ENCODE measurements at places on chromosomes 5 and 9.

DNA sequence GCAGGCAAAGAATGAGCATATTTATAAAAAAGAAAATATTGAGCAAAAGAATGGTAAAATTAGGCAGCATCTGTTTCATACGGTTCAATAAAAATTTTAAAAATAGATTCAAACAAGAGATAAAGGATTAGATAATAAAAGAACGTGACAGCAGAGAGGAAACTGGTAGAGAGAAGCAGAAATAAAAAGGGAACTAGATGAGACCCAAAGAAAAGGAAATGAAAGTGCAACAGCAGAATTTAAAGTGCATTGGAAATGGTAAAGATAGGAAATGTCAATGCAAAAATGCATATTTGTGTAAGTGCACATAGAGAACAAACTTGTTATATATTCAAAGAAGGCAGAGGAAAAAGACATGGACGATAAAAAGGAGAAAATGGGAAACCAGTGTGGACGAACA lies 70.2 kb downstream of the SUSD1 start:
- no peak for DNase-seq

DNA sequence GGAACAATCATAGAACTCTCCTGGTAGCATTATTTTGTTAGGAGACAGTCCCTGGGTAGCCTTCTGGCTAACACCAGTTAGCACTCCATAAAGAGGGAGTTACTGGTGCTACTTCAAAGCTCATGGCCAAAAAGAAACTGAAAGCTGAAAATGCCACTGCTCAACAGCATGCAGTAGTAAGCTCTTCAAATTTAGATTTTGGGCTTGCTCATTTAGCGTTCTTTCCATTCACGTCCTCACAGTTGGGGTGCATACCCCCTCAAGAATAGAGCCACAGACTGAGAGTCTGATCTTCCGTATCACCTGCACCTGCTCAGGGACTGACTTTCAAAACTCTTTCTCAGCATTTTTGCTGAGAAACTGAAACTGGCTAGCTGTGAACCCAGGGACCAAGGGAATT lies 24.7 kb downstream of the NTRK2 start:
- no peak for DNase-seq

GRCh38 chr5:149948993-149949392 lies 4.4 kb upstream of the PDE6A start:
- DNase-seq = no peak

GRCh38 chr5:1661831-1662558 lies 137.6 kb downstream of the MRPL36 start:
- DNase-seq = no peak

DNA sequence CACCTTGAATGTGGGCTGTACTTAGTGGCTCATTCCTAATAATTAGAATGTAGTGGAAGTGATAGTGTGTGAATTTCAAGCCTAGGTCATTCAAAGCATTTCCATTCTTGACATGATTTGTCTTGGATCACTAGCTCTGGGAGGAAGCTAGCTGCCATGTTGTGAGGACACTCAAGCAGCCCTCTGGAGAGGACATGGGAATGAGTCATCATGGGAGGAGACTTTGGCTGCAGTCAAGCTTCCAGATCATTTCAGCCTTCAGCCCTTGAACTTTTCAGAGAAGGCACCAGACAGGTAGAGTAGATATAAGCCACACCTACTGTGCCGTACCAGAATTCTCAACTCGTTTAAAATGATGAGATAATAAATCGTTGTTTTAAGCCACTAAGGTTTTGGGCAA lies 506.9 kb downstream of the ZNF608 start:
- no peak for DNase-seq

- no peak for DNase-seq
Observed at GRCh38 chr5:77952636-77953212, 176.6 kb upstream of the TBCA start.

DNA sequence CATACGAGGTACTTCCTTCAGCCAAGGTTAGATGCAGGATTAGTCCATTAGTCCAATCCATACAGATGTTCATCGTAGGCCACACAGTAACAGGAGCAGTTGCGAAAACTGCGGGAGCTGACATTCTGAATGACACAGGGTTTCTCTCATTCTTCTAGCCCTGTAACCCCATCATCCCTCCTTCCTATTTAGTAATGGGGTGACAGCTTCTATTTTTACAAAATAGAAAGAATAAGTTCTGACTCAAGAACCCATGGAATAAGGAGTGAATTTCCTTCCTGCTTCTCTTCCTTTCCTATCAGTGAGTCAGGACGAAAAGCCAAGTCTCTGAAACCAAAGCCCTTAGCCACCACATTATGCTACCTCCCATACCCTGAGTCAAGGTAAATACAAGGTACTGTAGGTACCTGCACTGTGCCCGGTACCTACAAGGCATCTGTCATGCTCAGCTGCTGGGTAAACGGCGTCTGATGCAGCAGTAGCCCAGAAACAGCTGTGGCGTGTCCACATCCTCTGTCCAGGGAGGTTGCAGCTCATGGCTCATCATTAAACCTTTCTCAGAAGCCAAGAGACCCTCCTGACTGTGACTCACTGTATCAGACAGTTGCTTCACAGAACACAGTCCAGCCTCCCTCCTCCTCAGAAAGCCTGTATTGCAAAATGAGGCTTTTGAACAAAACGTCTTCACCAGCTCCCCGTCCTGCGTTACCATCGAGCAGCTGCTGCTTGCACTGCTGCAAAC lies 84.2 kb downstream of the ESM1 start:
- DNase-seq = no peak

GRCh38 chr9:34246453-34246852 lies 67.6 kb downstream of the UBAP1 start:
- DNase-seq = no peak

DNA sequence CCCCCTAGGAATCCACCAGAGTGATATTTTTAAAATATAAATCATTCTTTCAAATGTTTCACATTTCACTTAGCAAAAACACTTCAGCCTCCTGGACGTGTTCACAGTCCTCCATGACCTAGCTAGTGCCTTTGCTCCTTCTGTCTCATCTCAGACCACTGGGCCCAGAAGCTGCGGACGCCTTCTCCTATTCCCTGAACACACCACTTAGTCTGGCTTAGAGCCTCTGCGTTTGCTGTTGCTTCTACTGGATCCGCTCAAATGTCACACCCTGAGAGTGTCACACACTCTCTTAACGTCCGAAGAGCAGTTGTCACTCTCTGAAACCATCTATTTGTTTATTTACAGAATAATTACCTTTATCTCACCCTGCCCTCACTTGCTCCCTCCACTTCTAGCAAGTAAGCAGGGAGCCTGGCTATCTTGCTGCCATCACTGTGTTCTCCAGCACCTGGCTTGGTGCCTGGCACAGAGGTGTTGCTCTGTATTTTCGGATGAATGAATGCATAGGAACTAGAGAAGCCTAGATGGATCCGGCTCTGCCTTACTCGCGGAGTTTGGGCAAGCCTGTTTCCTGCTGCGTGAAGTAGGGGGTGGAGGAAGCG lies 1.2 kb upstream of the GRK6 start:
- DNase-seq = no peak

DNA sequence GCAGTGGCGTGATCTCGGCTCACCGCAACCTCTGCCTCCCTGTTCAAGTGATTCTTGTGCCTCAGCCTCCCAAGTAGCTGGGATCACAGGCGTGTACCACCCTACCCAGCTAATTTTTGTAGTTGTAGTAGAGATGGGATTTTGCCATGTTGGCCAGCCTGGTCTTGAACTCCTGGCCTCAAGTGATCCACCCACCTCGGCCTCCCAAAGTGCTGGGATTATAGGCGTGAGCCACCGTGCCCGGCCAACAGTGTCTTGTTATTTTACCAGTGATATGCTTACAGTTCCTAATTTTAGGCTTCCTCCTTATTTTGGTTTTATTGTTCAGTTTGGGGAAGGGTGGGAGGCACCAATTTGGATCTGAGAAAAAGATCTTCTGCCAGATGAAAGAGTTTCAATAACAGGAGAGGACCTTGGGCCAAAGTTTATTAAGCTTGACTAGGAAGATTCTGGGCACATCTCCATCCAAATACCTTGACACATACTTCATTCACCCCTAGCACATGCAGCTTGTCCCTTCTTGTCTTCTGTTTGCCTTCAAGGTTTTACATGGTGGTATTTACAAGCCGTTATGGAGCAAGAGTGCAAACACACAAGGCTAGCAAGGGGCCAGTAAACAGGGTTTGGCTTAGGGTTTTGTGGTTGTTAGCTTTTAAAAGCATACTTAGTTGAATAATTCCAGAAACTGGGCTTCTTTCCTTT lies 168.1 kb upstream of the DMRT1 start:
- DNase-seq = no peak
